ENCODE measurements at places on chromosomes 7 and 10.

- no peak overlapping the region for H3K27ac ChIP-seq
- no peak for DNase-seq
- H3K27me3 ChIP-seq, result no peaks in the 10 kb centered on the region
- H3K4me1 ChIP-seq, result no peaks in the 10 kb centered on the region
- no peak overlapping the region for H3K4me3 ChIP-seq
These were observed 29.8 kb downstream of the DNAH11 start for GRCh38 chr7:21572331-21573313.

GRCh38 chr7:390761-391410 lies 100.9 kb downstream of the FOXL3 start:
- H3K4me3 ChIP-seq, result no peak overlapping the region
- H3K27me3 ChIP-seq, result no peaks in the 10 kb centered on the region
- DNase-seq, result peak; percentile 20

DNA sequence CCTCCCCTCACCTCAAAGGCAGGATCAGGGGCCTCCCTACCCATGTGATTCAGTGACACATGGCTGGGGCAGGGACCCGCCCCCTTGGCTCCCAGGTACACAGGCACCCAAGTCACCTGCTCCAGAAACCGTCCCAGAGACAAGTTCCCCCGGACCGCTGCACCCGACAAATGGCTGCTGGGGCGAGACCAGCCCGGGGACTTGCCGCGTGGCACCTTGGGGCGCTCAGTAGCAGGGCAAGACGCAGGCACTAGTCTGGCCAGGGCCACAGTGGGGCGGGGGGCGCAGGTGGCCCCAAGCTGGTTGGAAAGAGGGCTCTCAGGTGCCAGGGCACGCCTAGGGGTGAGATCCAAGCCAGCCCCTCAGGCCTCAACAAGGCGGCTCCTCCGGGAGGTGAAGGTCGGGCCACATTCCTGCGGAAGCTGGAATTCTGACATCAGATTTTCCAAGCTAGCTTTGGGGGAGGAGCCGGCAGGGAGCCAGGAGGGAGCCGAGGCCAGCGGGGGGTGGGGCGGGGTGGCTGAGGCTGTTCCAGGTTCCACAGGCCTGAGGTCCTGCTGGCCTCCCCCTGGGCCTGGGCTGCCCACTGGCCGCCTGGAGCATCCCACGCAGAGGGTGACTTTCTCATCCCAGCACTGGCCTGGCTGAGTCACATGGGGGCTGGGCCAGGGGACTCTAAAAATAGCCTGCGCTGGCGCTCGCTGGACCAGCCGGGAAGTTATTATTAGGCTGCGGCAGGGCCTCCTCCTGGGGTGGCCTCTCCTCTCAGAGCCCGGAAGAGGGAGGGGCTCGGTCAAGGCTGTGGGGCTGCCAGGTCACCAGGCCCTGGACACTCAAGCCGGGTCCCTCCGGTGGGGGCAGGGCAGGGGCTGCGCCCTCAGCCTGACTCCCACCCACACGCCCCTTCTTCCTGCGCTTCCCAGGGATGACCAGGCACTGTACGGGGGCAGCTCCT lies 20.5 kb upstream of the INPP5A start:
- H3K36me3 ChIP-seq, result no peaks in the 10 kb centered on the region
- H3K4me3 ChIP-seq, result peak overlapping the region; percentile 15
- no peaks in the 10 kb centered on the region for H3K27me3 ChIP-seq
- peak overlapping the region; percentile 71 for H3K27ac ChIP-seq

- no peak for DNase-seq
- no peaks in the 10 kb centered on the region for H3K36me3 ChIP-seq
- H3K4me3 ChIP-seq, result no peak overlapping the region
- H3K4me1 ChIP-seq, result no peaks in the 10 kb centered on the region
- no peak overlapping the region for H3K27ac ChIP-seq
- H3K27me3 ChIP-seq, result no peaks in the 10 kb centered on the region
These were observed 897.2 kb downstream of the CNTNAP2 start for GRCh38 chr7:147013825-147014224.

- peak overlapping the region; percentile 66 for H3K4me3 ChIP-seq
- peak overlapping the region; percentile 90 for H3K27ac ChIP-seq
- no peaks in the 10 kb centered on the region for H3K27me3 ChIP-seq
- H3K36me3 ChIP-seq, result peaks cover 23% of the 10 kb centered on the region
- peak; percentile 81 for DNase-seq
These were observed 579 bp downstream of the IDI1 start for GRCh38 chr10:1048349-1048731.

- H3K27ac ChIP-seq, result no peak overlapping the region
- no peaks in the 10 kb centered on the region for H3K27me3 ChIP-seq
- H3K4me3 ChIP-seq, result no peak overlapping the region
These were observed 458.2 kb upstream of the NPVF start for GRCh38 chr7:25686493-25686892.

DNA sequence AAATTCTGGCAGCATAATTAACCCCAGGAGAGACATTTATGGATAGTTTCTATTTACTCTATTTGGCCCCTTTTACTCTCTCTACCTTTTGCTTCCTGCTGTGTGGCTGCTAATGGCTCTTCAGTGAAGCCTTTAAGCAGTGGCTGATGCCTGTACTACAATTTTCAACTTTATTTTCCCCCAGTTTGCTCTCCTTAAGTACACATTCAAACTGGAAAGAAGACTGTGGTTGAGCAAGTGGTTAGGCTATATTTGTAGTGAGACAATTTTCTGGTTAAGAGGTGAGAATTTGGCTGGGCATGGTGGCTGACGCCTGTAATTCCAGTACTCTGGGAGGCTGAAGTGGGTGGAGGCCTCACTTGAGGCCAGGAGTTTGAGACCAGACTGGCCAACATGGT lies 8.5 kb upstream of the RSBN1L start:
- no peaks in the 10 kb centered on the region for H3K27me3 ChIP-seq
- peaks cover 92% of the 10 kb centered on the region for H3K4me1 ChIP-seq
- DNase-seq, result no peak
- H3K27ac ChIP-seq, result peak overlapping the region; percentile 64
- H3K4me3 ChIP-seq, result no peak overlapping the region
- H3K36me3 ChIP-seq, result peaks cover 15% of the 10 kb centered on the region

- H3K4me3 ChIP-seq, result peak overlapping the region; percentile 32
- peak overlapping the region; percentile 91 for H3K27ac ChIP-seq
- peaks cover 29% of the 10 kb centered on the region for H3K4me1 ChIP-seq
- no peaks in the 10 kb centered on the region for H3K36me3 ChIP-seq
These were observed 45.7 kb downstream of the LYZL2 start for GRCh38 chr10:30583778-30584415.

DNA sequence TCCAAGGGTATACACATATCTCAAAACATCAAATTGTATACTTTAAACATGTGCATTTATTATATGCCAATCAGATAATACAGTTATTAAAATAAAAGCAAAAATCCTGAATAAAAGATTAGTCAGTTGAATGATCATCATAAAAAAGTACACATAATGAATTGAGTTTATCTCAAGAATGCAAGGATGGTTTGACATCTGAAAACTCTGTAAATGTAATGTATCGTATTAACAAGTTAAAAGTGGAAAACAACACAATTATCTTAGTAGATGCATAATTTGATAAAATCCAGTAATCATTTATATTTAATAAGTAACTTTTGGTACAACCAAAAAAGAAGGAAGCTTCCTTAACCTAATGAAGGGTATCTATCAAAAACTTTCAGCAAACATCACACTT lies 86.6 kb downstream of the COL28A1 start:
- no peak for DNase-seq
- peaks cover 6% of the 10 kb centered on the region for H3K4me1 ChIP-seq
- H3K36me3 ChIP-seq, result no peaks in the 10 kb centered on the region
- H3K27me3 ChIP-seq, result no peaks in the 10 kb centered on the region
- no peak overlapping the region for H3K4me3 ChIP-seq

GRCh38 chr7:137169282-137169698 lies 174.2 kb downstream of the PTN start:
- no peak overlapping the region for H3K27ac ChIP-seq
- DNase-seq, result peak; percentile 28
- no peaks in the 10 kb centered on the region for H3K36me3 ChIP-seq
- H3K4me3 ChIP-seq, result no peak overlapping the region
- no peaks in the 10 kb centered on the region for H3K27me3 ChIP-seq

DNA sequence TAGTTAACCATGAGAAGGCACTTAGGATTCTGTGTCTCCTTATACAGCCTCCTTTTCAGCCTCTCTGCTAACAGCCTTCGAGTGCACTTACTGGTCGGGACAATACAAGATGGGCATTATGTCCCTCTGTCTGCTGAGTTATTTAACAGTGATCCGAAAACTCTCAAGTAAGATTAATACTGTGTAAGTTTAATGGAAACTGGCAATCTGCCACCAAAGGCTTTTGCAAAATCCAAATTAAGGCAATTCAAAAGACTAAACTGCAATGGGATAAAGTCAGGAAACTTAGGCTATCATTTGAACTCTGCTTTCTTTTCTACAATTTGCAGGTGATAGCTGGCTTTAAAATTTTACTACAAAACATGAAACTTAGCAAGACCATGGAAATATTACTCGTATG lies 477.8 kb downstream of the TFEC start:
- no peaks in the 10 kb centered on the region for H3K27me3 ChIP-seq
- H3K4me1 ChIP-seq, result no peaks in the 10 kb centered on the region
- H3K27ac ChIP-seq, result no peak overlapping the region
- no peaks in the 10 kb centered on the region for H3K36me3 ChIP-seq
- no peak for DNase-seq

GRCh38 chr7:5539013-5539411 lies 115.4 kb upstream of the TNRC18 start:
- H3K36me3 ChIP-seq, result no peaks in the 10 kb centered on the region
- DNase-seq, result no peak
- no peak overlapping the region for H3K4me3 ChIP-seq
- H3K27me3 ChIP-seq, result no peaks in the 10 kb centered on the region
- H3K27ac ChIP-seq, result no peak overlapping the region

- peaks cover 14% of the 10 kb centered on the region for H3K4me1 ChIP-seq
- DNase-seq, result no peak
- no peak overlapping the region for H3K4me3 ChIP-seq
- H3K36me3 ChIP-seq, result no peaks in the 10 kb centered on the region
- H3K27ac ChIP-seq, result no peak overlapping the region
- H3K27me3 ChIP-seq, result no peaks in the 10 kb centered on the region
These were observed 610.5 kb downstream of the KCNMA1 start for GRCh38 chr10:77027141-77027540.

DNA sequence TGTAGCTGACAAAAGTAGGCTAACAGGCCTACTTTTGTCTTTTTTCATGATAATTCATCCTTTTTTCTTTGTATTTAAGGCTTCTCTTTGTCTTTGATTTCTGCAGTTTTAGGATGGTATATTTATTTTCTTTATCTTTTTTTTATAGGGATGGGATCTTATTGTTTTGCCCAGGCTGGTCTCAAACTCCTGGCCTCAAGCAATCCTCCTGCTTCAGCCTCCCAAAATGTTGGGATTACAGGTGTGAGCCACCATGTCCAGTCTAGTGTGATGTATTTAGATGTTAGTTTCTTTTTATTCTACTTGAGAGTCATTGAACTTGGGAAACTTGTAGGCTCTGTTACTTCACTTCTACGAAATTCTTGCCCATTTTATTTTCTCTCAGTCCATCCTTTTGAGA lies 35.4 kb downstream of the TRIM24 start:
- peaks cover 19% of the 10 kb centered on the region for H3K4me1 ChIP-seq
- no peak overlapping the region for H3K4me3 ChIP-seq
- no peak for DNase-seq

All from stomach (tissue), 19 donors.